ENCODE measurements at places on chromosomes 1 and 21.

DNA sequence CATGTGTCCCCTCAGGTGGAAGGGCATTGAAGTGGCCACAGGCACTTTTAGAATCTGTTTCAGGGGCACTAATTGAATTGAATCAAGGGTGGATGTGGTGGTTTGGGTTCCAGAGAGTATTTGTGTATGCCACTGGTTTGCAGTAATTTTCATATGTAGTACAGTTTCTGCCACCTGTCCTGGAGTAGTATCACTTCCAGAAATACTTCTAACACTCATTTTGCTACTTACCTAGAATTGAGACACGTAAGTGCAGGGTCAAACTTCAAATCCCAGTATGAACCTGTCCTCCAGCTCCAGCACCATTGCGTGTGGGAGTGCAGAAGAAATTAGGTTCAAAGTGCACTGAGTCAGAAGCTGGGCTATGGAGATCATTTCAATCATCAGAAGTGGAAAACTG, 26.8 kb downstream of the RSPH1 start:
- no peak for DNase-seq

GRCh38 chr1:36366091-36366661, 19.5 kb downstream of the STK40 start:
- DNase-seq, result no peak

GRCh38 chr21:45498646-45499000, 43.6 kb downstream of the SLC19A1 start:
- DNase-seq, result no peak

DNA sequence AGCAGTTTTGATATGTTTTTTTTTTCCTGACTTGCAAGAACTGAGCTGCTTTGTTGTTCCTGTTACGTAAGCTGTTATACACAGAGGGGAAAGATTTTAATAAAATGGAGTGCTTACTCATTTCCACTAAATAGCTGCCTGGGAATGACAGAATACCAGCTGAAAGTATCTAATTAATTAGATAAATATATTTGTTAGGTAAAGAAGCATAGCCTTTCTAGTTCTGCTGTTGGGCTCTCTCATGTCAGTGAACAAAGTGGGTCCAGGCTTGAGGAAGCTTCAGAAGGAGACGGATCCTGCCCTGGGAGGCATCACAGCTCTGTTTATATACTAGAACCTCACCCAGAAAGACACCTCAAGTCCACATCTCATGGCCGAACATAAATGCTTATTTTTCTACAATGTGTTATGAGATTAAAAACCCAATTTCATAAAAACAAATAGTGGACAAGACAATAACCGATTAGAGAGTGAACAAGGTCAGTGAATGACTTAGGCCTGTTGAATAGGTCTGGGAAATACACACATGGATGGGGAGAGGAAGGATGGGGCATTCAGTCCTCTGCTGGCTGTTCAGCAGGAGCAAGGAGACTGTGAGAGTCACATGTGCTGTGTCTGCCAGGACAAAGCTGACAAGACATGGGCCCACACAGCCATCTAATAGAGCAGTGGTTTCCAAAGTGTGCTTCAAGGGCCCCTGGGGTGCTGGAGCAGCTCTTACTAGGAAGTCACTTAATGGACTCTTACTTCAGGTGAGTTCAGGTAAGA, 20.6 kb downstream of the TRAF5 start:
- no peak for DNase-seq

- DNase-seq, result no peak
Observed at GRCh38 chr21:35406635-35407034, 357.5 kb upstream of the RUNX1 start.
